ENCODE measurements at places on chromosomes 5 and 9.
A peak's percentile ranks its signal among the peaks of the same experiment; 100 is the strongest.

GRCh38 chr9:134037641-134038040, 12.4 kb downstream of the BRD3OS start:
- no peak for DNase-seq

DNA sequence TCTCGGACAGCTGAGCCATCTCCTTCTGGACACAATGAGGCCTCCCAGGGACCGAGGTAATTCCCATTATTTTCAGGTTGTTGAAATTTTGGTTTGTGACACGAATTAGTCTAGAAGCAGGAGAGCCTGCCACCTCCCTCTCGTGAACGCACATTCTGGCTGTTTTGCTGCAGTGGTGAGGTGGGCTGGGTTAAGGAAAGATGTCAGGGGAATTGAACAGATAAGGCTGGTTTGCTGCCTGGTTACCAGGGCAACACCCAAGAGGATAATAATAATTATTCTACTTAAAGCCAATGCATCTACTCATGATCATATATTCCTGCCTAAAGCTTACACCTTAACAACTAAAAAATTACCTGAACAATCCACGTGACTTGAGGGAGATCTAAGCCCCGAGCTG, 38.1 kb downstream of the DDX31 start:
- no peak for DNase-seq

GRCh38 chr5:20276959-20277263, 288.9 kb upstream of the CDH18 start:
- DNase-seq: no peak

GRCh38 chr5:26884481-26884880, 153.9 kb downstream of the CDH9 start:
- DNase-seq: no peak

DNA sequence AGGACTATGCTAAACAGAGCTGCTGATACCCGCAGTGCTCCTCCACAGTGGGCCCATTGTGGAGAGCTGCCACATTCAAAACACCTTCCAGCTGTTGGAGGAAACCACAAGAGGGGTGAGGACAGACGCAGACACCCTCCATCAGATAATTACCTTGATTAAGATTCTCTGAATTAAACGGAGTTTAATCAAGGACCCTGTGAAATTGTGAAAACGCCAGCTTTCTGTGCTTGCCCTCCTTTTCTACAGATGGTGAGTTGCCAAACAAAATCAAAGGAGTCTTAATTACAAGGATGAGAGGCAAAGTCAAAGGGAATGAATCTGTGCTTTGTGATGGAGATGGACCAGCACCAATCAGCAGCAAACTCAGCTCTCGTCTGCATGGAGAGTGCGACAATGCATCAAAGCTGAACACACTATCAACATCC, 596.1 kb downstream of the ELAVL2 start:
- DNase-seq: no peak

GRCh38 chr9:85244856-85245255, 496.9 kb downstream of the AGTPBP1 start:
- no peak for DNase-seq

DNA sequence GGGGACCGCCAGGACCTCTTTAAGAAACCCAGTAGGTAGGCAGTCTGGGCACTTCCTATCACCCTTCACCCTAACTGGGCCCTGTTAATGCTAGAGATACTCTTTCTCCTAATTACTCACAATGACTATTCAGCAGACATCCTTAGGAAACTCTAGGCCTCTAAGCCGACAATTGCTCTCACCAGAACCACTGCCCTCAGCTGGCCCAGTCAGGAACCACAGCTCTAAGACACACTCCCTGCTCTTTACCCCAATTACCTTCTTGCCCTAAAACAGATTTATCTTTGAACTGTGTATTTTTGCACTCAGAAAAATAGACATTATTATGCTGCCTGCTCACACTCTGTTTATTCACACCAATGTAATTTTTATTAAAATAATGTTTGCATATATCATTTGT, 432.6 kb upstream of the SLC30A5 start:
- DNase-seq: peak; percentile 45

DNA sequence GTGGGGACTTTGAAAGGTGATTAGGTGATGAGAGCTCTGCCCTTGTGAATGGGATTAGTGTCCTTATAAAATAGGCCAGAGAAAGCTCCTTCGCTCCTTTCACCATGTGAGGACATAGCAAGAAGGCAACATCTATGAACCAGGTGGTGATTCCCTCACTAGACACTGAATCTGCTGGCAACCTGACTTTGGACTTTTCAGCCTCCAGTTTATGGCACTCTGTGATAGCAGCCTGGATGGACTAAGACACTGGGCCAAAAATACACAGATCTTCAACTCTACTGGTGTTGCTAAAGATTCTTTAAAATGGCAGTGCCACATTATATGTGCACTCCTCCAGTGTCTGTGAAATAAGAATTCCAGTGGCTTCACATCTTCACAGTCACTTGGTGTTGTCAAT, 41.2 kb upstream of the COL15A1 start:
- DNase-seq: no peak

- DNase-seq: peak; percentile 71
Measured at GRCh38 chr9:120490888-120491595, 88.9 kb downstream of the CDK5RAP2 start.

DNA sequence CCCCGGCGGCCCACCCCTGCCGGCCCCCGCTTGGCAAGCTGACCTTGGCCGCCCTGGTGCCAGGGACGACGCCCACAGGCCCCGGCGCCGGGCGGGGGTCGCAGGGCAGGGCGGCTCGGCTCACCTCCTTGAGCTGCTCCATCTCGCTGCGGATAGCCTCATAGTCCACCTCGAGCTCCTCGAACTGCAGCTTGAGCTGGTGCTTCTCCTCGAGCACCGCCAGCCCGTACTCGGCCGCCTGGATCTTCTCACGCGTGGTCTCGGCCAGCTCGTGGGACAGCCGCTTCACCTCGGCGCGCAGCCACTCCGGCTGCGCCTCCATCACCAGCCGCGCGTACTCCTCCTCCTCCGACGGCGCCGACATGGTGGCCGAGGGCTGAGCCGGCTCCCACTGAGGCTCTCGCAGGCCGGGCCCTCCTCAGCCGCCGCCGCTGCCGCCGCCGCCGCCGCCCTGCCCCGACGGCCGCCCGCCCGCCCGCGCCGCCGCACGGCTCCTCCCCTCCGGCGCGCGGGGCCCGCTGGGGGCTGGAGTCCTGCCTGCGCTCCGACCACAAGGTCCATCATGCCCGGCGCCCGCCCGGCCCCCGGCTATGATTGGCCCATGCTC, at the start of gene BICD2:
BICD2 (minus strand) TSS at position 453 of the 607 bp plus-strand sequence; CDS start at position 364, 89 bp downstream.
- no peak for DNase-seq

GRCh38 chr9:109815366-109815947, 35.5 kb downstream of the PALM2AKAP2 start:
- no peak for DNase-seq

- peak; percentile 27 for DNase-seq
Measured at GRCh38 chr5:58752104-58752503, 169.2 kb downstream of the RAB3C start.

- DNase-seq: peak; percentile 57
Measured at GRCh38 chr5:24642022-24642421, 2.8 kb downstream of the CDH10 start.

- DNase-seq: no peak
Measured at GRCh38 chr9:77961541-77961940, 70.1 kb downstream of the GNAQ start.

DNA sequence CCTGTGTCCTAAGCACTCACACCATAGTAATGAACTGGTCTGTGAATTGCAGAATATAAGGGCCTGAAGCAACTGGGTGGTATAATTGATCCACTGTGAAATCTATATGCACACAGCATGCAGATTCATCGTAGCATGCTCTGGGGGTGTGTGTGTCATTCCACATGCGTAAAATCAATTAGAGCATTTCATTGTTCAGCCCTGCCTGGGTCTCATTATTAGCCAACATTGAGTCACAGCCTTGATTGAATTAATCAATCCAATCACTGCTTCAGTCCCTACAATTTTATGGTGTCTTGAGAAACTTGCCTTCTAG, 248.0 kb downstream of the ADAMTSL1 start:
- no peak for DNase-seq

DNA sequence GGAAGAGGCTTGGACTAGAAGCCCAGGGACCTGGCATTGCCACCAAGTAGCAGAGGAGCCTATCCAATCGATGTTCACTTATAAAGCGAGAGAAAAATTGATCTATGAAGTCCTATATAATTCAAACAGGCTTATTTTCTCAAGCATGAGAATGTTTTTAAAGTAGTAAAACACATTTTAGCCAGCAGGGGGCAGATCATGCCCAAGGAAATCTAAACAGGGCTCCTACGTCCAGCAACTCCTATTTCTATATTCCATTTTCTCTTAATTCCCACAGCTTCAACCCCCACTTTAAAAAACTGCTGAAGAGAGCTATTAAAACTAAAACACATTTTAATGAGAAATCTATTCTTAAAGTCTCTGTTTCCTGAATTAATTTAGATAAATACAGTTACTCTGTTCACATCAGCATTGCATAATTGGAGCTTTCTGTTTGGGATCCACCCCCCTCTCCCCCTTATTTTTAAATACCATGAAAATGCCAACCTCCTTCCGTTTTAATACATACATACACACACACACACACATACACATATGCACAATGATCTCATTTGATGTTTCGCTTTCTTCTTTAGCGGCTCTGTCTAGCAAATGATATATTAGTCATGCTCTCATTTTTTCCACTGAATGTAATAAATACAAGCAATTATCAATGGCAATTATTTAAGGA, 144.9 kb downstream of the MYO10 start:
- DNase-seq: peak; percentile 66

DNA sequence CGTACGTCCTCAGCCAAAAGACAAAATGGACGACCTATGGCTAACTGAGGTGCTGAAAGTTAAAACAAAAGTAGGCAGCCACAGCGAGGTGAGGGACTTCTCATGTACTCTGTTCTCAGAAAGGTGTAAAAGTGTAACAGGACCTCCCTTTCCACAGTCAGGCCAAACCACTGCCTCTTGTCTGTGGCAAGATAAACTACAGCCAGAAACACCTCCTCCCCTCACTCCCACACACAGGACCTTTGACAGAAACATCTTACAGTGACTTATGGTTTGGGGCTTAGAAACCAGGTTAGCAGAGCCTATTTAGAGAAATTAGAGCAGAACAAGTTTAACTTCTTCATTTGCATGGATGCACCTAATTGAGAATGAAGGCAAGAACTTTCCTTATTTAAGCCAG, 499.1 kb upstream of the GRIN3A start:
- DNase-seq: no peak

DNA sequence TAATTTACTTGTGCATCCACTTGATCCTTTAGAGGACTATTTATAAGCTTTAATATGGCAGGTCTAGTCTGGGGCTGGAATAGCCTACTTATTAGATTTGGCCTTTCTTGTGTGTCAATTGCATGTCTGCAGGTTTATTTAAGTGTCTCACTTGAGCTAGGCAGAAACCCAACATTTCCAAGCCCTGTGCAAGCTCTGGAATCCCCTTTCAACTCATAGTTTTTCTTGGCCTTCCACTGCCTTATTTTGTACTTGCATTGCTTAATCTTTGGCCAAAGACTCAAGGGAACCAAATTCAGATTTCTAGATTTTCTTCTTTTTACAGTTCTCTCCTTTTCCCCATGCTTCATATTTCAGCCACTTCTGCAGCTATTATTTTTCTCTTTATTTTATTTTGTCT, 102.4 kb upstream of the RFX3 start:
- no peak for DNase-seq

- DNase-seq: no peak
Measured at GRCh38 chr9:12539580-12539975, 153.6 kb upstream of the TYRP1 start.

DNA sequence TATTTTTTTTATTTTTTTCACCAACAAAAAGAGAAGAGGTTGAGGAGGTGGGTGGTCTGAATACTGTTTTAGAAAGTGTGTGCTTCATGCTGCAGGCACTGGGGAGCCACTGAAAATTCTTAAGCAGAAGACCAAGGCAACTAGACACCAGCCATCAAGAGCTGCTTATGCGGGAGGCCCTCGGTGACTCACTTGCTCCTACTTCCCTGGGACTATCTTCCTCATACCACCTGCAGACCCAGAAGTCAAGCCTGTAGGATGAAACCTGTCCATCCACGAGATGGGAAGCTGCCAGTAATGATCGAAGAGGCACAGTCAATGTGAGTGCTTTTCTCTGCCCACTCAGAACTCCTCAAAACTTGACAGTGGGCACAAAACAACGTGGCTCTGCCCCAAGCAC, 125.8 kb upstream of the SLC44A1 start:
- DNase-seq: peak; percentile 23

GRCh38 chr5:158373608-158374395, 514.9 kb upstream of the CLINT1 start:
- DNase-seq: peak; percentile 82

GRCh38 chr5:35540002-35540401, 77.7 kb upstream of the SPEF2 start:
- no peak for DNase-seq

DNA sequence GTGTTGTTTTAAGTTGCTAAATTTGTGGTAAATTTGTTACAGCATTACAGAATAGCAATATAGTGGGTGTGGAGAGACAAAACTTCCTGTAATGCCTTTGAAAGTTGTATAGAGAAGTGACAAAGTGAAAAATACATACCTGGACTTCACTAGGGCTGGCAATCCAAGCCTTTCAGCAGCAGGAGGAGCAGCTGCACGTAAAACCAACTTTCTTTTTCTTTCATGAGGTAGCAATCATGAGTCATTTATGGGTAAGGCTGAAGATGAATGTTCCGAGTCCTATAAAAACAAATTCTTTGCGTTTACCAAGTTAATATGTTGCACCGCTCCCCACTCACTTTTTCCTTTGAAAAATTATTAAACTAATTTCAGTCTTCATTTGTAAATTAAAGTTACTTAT, 1138.2 kb downstream of the TAF11L14 start:
- DNase-seq: no peak

- DNase-seq: no peak
Measured at GRCh38 chr9:137080260-137081122, 3.2 kb downstream of the UAP1L1 start.

- DNase-seq: no peak
Measured at GRCh38 chr9:124196814-124197176, 61.0 kb upstream of the NEK6 start.
